Kidney (tissue), 22 donors: ENCODE measurements at places on chromosomes 5 and 9. TPM values are rescaled to one million over a fixed set of nuclear protein-coding genes. Genes with fewer than 3 reads are reported as not detected.

- peak; percentile 67 for DNase-seq
These were observed 946 bp downstream of the ADCY2 start for GRCh38 chr5:7396713-7397454.

GRCh38 chr5:124701873-124702425, 44.5 kb downstream of the ZNF608 start:
- no peak for DNase-seq

DNA sequence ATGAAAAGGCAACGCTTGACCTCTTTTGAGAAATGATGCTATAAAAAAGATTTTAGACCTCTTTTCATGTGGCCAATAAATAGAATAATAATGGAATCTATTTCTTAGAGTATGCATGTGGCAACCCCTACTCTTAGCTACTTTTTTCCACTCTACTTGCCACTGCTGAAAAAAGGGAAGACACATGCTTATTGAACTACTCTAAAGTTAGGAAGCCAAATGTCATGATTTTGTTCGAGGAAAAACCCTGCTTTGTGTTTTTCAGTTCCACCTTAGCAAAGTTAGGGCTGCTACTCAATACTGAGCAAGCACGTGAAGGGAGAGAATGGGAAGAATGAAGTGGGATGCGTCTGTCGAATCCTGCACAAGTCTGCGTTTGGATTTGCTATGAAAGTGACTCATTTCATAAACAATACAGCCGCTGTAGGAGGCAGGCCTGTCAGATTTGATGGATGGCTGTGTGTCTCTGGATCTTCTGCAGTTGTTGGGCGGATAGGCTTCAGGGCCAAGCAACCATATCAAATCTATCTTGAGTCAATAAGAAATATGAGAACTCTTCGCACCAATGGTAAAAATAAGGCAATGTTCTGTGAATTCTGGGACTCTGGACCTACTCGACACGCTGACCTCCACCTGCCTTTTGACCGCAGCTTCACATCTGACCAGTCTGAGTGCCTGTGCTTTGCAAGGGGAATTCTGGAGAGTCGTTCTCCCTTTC, 333.6 kb downstream of the PIK3R1 start:
- peak; percentile 21 for DNase-seq

DNA sequence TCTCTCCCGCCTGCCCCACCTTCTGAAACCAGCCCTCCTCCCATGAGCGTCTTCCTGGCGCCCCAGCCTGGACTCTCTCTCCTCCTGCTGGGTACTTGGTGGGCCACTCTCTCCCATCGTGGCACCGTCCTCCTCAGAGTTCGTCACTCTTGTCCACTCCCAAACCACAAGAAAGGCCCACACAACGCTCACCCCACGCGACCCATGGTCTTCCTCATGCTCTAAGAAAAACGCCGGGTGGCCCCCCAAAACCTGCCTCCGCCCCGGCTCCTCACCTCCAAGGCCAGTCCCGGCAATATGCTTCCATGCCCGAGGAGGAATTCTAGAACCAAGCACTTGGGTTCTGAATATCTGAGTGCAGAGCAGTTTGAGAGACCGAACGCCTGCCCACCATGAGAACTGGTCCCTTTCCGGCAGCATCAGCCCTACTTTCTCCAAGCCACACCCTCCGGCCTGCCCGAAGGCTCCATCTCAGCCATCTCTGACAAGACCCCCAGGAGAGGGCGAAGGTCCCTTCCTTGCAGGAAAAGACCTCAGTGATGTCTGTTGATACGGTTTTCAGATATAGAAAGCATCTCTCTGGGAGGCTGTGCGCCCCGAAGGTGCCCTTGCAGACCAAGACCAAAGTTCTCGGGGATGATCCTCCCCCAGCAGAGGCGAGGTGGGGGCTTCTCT, 15.0 kb downstream of the SLC6A3 start:
- DNase-seq, result peak; percentile 50

GRCh38 chr9:76394960-76395252, 680 bp upstream of the RFK start:
- DNase-seq, result no peak

- no peak for DNase-seq
These were observed 32.4 kb upstream of the CDK20 start for GRCh38 chr9:88006511-88007290.

Gene GABRA1
- not detected for total RNA-seq
